ENCODE measurements at places on chromosomes 2 and 18. TPM values are rescaled to one million over a fixed set of nuclear protein-coding genes. Genes with fewer than 3 reads are reported as not detected.

DNA sequence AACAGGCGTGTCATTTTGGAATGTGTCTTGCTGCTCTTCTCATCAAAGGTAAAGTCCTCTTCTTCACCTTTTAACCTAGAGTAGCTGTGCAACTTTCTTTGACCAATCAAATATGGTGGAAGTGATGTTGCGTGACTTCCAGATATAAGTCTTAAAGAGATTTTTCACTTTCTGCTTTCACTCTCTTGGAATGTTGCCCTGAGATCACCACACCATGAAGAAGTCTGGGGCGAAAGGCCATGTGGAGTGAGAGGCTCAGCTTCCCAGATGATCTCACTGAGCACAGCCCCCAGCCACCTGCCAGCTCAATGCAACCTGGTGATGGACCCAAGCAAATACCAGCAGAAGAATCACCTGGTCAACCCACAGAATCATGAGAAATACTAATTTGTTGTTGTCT is 7.1 kb upstream of the GALNT3 start:
- DNase-seq = no peak

Gene NEB
- total RNA-seq = 1.1 TPM

DNA sequence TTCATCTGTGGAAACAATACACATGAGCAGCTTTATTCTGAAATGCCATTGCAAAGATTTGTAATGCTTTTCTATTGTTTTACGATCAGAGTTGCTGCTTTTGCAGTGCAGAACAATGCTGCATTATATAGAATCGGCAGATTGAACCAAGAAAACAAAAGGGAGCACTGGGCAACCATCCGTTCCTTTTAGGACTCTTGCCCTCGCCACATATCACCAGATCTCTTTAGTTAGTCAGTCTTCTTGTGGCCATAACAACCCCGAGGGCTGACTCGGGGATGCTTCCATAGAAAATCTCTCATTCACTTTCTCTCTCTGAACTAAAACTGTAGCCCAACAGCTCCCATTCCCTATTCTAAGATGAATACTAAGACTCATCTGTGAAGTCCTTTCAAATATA is 340.4 kb downstream of the NRXN1 start:
- DNase-seq = no peak

GRCh38 chr18:43009674-43010073 is 105.8 kb downstream of the RIT2 start:
- DNase-seq = no peak

DNA sequence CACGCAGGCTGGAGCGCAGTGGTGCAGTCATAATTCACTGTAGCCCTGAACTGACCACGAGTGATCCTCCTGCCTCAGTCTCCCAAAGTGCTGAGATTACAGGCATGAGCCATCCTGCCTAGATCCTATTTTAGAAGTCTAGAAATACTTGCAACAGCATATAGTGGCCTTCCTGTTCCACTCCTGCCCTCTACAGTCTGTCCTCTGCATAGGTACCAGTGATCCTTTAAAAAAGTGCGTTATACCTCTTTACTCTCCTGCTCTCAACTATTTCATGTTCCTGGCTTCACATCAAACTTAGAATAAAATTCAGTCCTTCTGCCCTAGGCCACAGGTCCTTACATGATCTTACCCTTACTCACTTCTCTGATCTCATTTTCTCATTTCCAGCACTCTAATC is 6.0 kb downstream of the COMMD1 start:
- DNase-seq = no peak

DNA sequence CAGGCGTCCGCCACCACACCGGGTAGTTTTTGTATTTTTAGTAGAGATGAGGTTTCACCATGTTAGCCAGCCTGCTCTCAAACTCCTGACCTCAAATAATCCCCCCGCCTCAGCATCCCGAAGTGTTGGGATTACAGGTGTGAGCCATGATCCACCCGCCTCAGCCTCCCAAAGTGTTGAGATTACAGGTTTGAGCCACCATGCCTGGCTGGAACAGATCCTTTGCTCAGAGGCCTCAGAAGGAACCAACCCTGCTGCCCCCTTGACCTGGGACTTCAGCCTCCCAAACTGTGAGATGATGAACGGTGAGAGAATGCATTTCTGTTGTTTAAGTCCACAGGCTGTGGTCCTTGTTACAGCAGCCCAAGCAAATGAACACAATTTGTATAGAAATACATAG is 67.0 kb downstream of the NCAPH start:
- no peak for DNase-seq

DNA sequence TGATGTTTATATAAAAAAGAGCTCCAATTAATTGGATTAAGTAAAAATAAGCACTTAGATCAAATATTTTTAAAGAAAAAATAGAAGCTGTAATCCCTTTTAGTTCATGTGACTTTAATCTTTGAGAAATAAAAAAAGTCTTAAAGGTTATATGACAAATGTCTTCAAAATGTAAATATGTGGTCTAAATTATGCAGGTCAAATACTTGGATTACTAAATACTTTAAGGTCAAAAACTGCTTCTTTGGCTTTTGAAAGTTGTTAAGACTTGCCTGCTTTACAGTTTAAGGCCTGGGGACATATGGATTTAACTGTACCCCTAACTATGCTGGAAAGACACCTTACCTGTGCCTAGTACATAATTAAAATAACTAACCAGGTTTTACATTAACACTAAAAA is 15.5 kb upstream of the PDK1 start:
- no peak for DNase-seq

Gene CPLX4
- total RNA-seq = not detected

DNA sequence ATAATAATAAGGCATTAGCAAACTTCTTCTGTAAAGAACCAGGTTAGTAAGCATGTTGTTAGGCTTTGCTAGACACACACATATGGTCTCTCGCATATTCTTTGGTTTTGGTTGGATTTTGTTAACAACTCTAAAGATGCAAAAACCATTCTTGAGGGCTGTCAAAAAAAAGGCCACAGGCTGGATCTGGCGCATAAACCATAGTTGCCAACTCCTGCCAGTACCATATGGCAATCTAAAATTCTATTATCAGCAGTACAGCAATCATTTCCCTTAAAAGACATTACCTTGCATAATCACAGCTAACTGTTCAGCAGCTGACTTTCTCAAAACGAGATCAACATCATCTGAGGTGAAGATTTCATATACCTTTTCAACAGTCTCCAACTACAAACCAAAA is 63.5 kb downstream of the RTTN start:
- DNase-seq = no peak

DNA sequence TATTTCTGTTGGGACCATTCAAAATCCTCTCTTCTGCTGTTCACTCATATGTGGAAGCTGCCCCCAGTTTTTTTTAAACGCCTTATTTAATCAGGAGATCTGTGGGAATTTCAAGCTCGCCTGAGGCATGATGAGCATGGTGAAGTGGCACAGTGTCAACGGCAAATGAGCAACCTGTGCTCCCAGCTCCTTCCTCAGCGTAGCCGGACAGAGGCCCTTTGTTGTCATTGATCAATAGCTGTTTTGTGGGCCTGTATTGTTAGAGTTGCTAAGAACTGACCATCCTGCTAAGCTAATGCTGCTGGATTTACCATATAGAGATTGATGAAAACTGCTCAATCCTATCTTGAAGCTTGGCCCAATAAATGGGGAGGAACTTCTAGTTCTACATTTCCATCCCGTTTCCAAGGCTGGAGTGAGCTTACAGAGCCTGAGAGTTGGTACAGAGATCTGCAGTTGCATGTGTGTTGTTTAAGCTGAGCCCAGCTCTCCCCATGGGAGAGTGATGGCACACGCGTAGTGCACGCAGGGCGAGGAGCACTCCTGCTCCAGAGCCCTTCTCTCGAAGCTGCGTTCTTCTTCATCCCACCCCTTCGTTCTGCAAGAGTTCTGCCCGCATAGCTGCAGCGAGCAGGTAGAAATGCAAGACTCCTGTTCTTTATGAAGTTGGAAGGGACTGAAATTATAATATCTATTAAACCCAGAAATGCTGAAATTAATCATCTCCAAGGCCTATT is 108.8 kb downstream of the RTN4 start:
- no peak for DNase-seq

Gene GAREM2
- 1.4 TPM for total RNA-seq

Gene RASGRP3
- total RNA-seq = 1.9 TPM

GRCh38 chr18:75745147-75745546 is 317.6 kb upstream of the SMIM21 start:
- no peak for DNase-seq

Gene ATP6V1B1
- 1.2 TPM for total RNA-seq

- no peak for DNase-seq
Measured at GRCh38 chr2:184597571-184597991, 748 bp upstream of the ZNF804A start.

Gene MC4R
- not detected for total RNA-seq

Gene AGXT
- total RNA-seq = not detected

GRCh38 chr2:42860319-42861094 is 68.1 kb upstream of the HAAO start:
- no peak for DNase-seq

GRCh38 chr2:109382951-109383350 is 230.8 kb downstream of the SEPTIN10 start:
- DNase-seq = no peak
